Pancreas (tissue), 10 donors: ENCODE measurements at places on chromosomes 13 and 19. TPM values are rescaled to one million over a fixed set of nuclear protein-coding genes. Genes with fewer than 3 reads are reported as not detected.

GRCh38 chr19:5547881-5548280 is 19.9 kb downstream of the TINCR start:
- no peak for DNase-seq
- H3K36me3 ChIP-seq, result no peaks in the 10 kb centered on the region
- H3K4me1 ChIP-seq, result no peaks in the 10 kb centered on the region
- no peaks in the 10 kb centered on the region for H3K27me3 ChIP-seq
- no peak overlapping the region for H3K27ac ChIP-seq

DNA sequence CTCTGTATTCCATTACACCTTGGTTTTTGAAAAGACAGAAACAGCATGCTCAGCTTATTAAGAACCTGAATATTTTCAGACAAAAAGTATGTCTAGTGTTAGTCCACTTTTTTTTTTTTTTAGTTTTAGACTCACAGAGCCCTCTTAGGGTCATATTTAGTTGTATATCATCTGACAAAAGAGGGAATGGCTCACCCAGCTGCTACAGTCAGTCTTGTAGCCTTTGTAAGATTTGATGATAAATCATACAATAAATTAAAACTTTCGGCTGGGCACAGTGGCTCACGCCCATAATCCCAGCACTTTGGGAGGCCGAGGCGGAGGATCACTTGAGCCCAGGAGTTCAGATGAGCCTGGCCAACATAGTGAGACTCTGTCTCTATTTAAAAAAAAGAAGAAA is 43.7 kb upstream of the LDLR start:
- no peak for DNase-seq
- no peaks in the 10 kb centered on the region for H3K4me1 ChIP-seq
- no peaks in the 10 kb centered on the region for H3K36me3 ChIP-seq
- H3K27me3 ChIP-seq, result no peaks in the 10 kb centered on the region
- no peak overlapping the region for H3K4me3 ChIP-seq
- no peak overlapping the region for H3K27ac ChIP-seq

DNA sequence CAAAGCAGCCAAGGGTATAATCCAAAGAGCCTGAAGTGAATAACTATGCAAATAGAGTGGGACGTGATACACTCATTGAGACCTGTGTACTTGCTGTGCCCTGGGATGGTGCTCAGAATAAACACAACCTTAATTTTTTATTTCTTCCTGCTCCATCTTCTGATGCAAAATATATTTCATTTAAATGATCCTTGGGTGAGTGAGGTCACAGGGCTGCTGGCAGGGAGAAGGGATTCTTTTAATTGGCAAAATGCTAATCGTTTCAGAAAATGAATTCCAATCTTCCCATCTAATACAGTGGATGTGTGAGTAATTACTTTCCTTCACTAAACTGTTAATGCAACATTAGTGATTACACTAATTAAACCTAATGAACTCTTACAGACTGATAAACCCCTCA is 63.5 kb downstream of the SIAH3 start:
- no peaks in the 10 kb centered on the region for H3K36me3 ChIP-seq
- no peak for DNase-seq
- no peak overlapping the region for H3K4me3 ChIP-seq
- H3K27ac ChIP-seq, result no peak overlapping the region
- H3K27me3 ChIP-seq, result no peaks in the 10 kb centered on the region

GRCh38 chr13:110815471-110816204 is 99.2 kb downstream of the ANKRD10 start:
- H3K36me3 ChIP-seq, result no peaks in the 10 kb centered on the region
- no peak for DNase-seq
- H3K27me3 ChIP-seq, result peaks cover 11% of the 10 kb centered on the region
- no peaks in the 10 kb centered on the region for H3K4me1 ChIP-seq

DNA sequence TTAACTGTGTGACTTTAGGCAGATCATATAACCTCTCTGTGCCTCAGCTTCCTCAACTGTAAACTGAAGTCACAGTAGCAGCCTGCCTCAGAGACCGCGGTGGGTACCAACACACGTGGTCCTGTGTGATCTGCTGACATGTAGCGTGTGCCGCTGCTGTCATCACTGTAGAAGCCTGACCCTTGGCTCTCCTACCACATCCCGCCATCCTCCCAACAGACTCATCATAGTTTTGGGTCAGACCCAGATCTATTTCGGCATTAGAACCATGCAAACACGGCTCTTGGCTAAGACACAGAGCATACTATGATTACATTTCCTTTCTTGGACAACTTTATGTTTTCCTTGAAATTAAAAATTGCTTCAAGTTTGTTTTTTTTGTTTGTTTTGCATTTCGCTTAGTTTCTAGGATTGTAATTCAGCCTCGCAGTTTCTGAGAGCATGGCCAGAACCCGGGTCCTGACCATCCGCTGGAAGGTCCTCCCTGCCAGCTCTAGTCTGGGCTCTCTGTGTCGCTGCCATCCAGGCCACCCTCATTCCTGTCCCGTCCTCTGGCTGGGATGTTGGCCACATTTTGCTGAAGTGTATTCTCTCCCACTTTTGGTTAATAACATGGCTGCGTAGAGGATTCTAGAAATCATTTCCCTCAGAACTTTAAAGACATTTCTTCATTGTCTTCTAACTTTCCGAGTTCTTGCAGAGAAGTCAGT is 53.0 kb downstream of the GGACT start:
- H3K27ac ChIP-seq, result no peak overlapping the region
- H3K4me3 ChIP-seq, result no peak overlapping the region
- no peaks in the 10 kb centered on the region for H3K27me3 ChIP-seq
- H3K4me1 ChIP-seq, result peaks cover 22% of the 10 kb centered on the region
- DNase-seq, result no peak

DNA sequence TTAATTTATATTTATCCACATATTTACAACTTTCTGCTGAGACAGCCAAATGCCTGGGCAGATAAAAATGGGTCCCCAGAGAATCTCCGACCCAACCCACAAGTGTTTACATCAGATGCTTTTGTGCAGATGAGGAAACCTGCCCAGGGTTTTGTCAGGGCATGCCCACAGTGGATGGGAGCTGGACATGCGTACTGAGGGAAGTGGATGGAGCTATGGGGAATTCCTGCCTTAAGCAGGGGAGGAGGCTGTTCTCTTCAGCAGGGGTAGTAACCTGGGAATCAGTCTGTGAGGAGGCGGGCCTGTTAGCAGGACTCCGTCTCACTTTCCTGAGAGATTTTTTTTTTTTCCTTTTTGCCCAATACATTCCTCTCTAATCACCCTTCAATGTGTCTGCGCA is 122.9 kb downstream of the RFC3 start:
- no peak for DNase-seq
- no peak overlapping the region for H3K4me3 ChIP-seq
- no peaks in the 10 kb centered on the region for H3K4me1 ChIP-seq
- no peak overlapping the region for H3K27ac ChIP-seq
- no peaks in the 10 kb centered on the region for H3K36me3 ChIP-seq
- no peaks in the 10 kb centered on the region for H3K27me3 ChIP-seq

UNC13A gene
- 0.98 TPM for total RNA-seq

HIF3A gene
- total RNA-seq, result 5.1 TPM

TIMM44 gene
- total RNA-seq, result 51.4 TPM

NLRP9 gene
- total RNA-seq, result not detected

NKPD1 gene
- total RNA-seq, result 0.09 TPM

FBXO27 gene
- total RNA-seq, result 2.2 TPM
